ENCODE measurements at places on chromosomes 11 and 22. TPM values are rescaled to one million over a fixed set of nuclear protein-coding genes. Genes with fewer than 3 reads are reported as not detected.
A peak's percentile ranks its signal among the peaks of the same experiment; 100 is the strongest.

- DNase-seq: no peak
These were observed 680 bp downstream of the IFT46 start for GRCh38 chr11:118565051-118565450.

Gene FCHSD2
- 9.2 TPM for total RNA-seq

DNA sequence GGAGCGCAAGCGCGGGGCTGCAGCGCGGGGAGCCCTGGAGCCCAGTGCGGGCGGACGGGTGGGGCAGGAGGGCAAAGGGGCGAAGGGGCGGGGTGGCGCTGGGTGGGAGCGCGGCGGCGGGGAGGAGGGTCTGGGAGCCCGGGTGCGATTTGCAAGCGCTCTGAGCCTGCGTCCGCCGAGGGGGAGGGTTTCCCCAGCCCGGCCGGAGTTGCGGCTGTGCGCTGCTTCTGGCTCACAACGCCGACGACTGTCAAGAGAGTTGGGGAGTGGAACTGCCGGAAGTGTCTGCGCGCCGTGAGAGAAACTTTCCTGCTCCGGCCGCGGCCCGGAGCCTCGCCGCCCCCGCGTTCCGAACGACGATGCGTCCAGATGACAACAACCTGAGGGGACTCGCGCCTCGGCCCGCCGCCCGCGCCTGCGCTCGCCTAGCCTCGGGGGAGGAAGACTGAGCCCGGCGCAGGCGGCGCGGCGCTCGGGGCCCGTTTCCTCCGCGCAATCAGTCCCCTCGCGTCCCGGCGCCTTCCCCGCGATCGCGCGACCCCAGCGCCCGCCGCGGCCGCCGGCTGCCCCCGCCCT, at the start of gene ARHGAP42:
ARHGAP42 (plus strand) TSS at position 235 of the 576 bp plus-strand sequence. CDS start 391 bp downstream, outside the sequence.
- peak; percentile 78 for DNase-seq

Gene TTLL8
- not detected for total RNA-seq

- no peak for DNase-seq
These were observed 303.9 kb downstream of the ETS1 start for GRCh38 chr11:128283451-128283850.

DNA sequence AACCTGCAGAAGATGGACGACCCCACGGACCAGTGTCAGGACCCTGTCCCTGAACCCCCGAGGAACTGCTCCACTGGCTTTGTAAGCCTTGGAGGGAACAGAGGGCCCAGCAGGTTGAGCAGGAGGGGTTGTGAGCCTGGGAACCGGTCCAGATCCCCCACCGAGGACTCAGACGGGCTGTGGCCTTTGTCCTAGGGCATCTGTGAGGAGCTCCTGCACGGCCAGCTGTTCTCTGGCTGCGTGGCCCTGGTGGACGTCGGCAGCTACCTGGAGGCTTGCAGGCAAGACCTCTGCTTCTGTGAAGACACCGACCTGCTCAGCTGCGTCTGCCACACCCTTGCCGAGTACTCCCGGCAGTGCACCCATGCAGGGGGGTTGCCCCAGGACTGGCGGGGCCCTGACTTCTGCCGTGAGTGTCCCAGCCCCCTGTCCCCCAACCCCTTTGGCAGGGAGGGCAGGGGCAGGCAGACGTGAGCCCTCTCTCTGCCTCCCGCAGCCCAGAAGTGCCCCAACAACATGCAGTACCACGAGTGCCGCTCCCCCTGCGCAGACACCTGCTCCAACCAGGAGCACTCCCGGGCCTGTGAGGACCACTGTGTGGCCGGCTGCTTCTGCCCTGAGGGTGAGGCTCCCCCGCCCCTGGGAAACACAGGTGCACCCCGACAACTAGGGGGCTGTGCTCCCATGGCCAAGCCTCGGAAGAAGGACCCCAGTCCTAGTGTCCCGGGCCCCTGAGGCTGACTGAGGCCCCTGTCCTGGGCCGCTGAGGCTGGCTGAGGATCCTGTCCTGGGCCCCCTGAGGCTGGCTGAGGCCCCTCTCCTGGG, 6.4 kb downstream of the MUC5AC start:
- no peak for DNase-seq

DNA sequence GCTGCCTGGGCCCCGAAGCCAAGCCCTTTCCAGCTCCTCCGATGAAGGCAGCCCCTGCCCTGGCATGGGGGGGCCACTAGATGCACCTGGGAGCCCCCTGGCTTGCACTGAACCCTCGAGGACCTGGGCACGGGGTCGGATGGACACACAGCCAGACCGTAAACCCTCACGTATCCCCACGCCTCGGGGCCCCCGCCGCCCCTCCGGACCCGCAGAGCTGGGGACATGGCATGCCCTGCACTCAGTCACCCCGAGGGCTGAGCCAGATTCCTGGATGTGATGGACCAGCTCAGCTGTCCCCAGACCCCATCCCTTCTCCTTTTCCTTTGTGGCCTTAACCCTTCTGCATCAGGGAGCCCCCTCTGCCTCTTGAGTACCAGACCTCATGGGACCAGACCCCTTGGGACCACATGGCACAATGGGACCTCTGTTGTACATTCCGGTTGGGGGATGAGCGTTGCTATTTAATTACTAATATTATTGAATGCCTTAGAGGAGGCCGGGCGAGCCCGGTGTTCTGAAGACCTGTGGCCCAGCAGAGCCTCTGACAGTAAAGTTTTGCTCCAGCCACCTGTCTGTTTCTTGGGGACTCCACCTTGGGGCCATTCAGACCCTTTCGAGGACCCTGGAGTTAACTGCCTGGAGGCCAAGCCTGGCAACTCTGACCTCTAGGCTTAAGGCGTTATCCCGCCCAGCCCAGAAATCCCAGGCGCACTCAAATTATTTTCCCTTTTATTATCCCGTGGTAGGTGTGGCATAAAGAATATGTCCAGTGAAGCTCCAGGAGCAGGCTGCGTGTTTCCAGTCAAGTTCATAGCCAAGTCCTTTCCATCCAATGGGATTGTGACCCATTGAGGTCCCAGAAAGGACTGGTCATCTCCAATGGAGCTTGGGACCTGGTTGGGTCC, 3.0 kb downstream of the RASL10A start:
- DNase-seq: no peak

DNA sequence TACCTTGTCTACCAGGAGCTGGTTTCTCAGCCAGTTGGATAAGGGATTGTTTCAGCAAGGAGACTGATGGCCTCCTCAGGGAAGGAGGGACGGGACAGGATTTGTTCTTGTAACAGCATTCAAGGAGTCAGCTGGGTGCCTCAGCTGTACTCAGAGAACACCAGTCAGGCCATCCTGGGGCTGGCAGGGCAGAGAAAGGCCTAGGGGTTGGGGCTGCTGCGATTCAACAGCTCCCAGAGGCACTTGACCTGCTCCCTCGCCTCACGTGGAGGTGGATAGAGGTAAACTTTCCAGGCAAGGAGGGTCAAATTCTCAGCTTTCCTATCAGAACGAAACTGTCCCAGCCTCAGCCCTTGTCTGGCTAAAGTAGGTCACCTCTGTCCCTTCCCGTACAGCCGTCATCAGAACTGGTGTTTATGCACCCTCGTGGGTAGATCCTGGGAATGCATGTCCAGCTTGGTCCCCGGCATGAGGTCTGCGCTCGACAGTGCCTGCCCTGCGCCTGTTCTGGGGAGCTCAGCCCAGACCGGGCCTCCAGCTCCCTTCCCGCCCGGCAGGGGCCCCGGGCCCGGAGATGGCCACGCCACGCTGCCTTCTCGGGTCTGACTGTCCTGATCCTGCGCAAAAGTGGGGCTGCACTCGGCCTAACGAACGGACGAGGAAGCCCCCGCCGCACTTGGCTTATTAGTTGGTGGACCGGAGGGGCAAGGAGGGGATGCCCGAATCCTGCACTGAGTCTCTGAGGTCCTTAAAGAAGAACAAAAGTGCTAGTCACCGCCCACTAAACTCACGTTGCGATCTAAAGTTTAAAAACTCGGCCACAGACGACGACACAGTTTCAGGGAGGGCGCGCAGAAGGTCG, 762 bp upstream of the CCDC134 start:
- DNase-seq: no peak

Gene SPTBN2
- 71.4 TPM for total RNA-seq

Gene CDHR5
- total RNA-seq: 0.11 TPM

DNA sequence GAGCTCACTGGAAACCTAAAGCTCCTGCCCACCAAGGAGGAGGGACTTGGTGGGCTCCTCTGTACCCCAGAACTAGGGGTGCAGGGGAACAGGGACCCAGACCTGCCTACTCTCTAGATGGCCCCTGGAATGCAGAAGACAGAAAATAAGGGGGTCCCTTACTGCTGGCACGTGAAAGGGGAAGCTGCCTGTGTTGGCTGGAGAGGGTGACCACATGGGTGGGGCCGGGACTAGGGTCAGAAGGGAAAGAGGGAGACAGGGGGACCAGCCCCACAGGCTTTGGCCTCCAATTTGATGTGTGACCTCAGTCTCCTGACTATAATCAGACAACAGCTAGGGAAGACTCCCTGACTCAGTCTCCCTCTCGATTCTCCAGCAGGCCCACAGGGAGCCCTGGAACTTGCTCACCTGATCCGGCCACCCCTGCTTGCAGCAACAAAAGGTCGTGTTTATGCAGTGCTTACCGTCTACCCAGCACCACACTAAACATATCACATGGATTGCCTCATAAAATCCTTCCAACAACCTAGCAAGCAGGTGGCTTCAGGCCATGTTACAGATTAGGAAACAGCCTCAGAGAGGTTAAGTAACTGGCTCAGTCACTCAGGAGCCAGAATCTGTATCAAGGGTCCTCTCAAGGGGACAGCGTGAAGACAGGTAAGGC, 10.2 kb downstream of the ARAP1 start:
- DNase-seq: no peak

- no peak for DNase-seq
These were observed 27.2 kb downstream of the FEZ1 start for GRCh38 chr11:125468852-125469251.
